Naive thymus-derived CD8-positive, alpha-beta T cell (primary cell): ENCODE measurements at places on chromosomes 3 and 15. TPM values are rescaled to one million over a fixed set of nuclear protein-coding genes. Genes with fewer than 3 reads are reported as not detected.

The MYEF2 gene
- total RNA-seq, result 19.6 TPM

The CYP1A1 gene
- 0.27 TPM for total RNA-seq

The CGNL1 gene
- not detected for total RNA-seq

The OR5H15 gene
- total RNA-seq, result not detected

The CSPG5 gene
- total RNA-seq, result 0.44 TPM

The MSL2 gene
- total RNA-seq, result 96.6 TPM

DNA sequence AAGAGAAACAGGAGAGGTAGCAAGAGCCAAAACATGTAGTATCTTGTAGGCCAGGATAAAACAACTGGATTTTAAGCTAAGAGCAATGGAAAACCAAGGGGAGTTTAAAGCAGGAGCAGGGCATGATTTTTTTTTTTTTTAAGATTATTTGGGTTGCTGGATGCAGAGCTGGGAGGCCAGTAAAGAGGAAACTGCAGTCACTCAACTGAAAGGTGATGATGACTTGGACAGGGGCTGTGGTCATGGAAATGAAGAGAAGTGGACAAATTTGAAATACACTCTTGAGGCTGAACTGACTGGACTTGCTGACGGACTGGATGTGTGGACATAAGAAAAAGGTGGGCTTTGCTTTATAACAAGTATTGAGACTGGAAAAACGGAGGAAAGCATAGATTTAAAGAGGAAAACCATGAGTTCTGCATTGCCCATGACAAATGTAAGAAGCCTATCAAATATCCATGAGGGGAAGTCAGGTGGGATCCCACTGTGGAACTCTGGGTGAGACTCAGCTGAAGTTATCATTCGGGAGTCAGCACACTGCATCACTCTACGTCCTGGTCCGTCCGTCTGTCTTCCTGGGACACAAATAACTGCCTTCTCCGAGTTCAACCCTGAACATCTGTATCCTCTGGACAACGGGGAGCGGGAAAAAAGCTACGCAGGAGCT, 688 bp downstream of the XPC start:
- no peak for DNase-seq

DNA sequence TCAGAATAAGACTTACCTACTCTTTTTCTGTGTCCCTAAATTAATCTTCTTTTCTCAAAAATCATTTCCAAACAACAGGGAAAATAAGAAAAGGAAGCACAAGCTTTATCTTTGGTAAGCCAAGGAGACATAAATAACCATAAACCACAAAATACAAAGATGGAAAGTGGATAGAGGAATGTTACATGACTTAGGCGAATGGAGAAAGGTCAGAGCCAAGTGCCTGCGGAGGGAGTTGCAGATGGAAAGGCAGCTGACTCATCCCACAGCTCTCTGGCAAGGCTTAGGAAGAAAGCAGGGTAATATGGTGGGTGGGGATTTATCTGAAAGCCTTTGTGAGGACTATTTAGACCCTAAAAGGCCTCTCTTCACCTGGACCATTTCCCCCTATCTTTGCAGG, 72.8 kb downstream of the GALK2 start:
- DNase-seq, result no peak

DNA sequence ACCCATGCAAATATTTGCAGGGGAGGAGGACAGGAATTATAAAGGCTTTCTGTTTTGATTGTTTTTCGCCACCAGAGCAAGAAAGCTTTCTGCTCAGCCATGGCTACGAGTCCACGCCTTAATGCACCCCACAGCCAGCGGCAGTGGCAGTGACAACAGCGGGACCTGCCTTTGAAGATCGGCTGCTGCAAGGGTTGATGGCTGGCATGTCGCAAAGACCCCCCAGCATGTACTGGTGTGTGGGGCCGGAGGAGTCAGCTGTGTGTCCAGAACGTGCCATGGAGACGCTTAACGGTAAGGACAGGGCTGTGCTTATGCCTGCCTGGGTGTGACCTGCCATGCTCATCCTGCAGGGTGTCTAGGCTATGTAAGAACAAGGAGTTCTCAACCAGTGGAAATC, 5.3 kb downstream of the LRRK1 start:
- no peak for DNase-seq

GRCh38 chr3:127071597-127072001, 88.7 kb downstream of the PLXNA1 start:
- DNase-seq, result no peak

DNA sequence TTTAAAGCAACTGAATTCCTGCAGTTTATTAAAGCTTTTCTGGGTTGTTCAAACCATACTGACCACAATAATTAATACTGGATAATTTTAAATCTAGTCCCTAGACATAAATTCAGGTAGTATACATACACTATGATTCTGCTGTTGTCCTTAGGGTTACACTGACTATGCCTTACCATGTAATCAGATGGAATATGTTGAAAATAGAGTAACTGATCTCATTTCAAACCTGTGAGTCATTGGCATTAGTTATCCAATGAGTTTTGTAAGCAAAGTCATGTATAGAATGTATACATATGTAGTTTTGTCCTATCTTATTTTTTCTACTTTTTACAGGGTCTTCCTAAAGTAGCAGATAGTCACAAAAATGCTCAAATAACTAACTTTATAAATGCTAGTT, 517.1 kb upstream of the CCDC54 start:
- no peak for DNase-seq

DNA sequence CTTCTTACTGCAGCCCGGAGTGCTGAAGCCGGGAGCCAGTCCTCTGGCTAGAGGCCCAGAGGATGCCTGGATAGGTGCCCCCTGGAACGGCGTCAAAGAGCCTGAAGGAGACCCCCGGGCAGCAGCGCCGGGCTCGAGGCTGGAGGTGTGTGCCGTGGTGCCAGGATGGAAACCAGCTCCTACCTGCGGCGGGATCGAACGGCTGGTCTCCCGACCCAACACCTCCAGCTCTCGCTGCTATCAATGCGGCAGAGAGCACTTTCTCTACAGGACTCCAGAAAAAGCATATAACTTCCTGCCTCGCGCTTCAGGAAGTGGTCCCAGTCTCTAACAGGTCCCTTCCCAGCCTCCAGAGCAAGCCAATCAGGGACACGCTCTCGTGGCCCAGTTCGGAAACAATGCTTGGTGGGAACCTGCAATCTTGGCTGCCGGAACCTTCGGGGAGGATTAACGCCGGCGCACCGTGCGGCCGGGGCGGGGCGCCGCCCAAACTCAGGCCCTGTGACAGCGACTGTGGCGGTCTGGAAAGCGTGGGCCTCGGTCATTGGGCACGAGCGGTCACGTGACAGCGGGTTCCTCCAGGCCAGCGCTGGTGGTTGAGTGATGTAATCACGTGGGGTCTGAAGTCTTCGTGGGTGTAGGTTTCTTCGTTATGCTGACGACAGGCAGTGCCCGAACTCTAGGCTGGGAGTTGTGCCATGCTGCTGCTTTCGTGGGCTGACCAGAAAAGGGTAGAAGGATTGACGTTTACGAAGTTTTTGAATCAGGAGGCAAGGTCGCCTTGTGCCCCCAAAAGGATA, at the start of gene SLC33A1:
TSS of gene SLC33A1 (minus strand) at position 287 of the 800 bp plus-strand sequence. CDS start 430 bp downstream, outside the sequence.
- peak; percentile 99 for DNase-seq

DNA sequence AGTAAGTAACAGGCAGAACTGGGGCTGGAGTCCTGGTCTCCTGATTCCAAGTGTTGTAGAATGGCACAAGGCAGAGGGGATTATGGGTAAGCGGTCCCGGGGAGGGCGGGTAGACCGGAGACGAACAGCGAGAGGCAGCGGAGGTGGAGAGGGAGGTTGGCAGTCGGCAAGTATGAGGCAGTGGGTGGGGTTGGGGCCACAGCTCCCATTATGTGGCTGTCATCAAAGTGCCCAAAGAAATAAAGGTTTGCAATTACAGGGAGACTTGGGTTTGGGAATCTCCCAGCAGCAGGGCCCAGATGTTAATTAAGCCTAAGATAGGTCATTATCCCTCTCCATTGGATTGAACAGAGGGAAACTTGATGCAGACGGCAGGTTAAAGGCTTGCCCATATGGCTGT, 16.9 kb downstream of the FAM43A start:
- no peak for DNase-seq

DNA sequence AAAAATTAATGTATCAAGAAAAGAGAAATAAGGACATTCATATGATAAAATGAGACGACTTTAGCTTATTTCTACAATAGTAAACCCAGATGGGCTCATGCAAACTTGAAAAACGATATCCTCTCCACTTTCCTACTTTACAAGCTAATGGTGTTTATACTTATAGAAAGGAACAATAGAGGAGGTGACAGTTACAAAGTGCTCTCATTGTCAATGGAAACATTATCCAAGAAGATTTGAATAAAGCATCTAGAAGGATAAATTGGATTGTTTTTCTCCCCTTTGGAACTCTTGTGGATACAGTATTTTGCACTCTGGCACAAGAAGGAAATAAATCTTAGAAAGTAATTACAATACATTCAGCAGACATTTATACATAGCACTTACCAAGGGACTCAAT, 20.2 kb upstream of the CCDC66 start:
- DNase-seq, result no peak

DNA sequence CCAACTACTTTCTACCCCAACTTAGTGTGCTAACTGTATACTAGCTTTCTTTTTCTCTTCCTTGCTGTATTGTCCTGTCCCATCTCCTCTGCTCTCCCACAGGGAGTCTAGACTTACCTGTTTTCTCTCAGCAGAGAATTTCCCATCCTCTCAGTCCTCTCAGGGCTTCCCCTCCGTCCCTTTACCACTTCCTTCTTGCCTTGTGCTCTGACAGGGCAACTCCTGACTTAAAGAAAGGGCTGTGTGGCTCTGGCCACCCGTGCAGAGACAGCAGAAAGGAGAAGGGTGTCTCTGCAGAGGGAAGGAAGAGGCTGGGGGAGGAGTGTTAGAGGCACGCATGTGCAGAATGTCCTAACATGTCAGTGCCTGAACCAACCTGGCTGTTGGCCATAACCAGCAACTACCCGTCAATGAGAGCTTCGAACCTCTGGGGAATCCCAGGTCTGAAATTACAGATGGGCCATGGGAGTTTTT, at the start of gene GCSAM:
TSS of gene GCSAM (minus strand) at position 274 of the 474 bp plus-strand sequence. CDS start at position 146, 128 bp downstream.
- DNase-seq, result peak; percentile 56

GRCh38 chr3:143188881-143189280, 69.3 kb downstream of the CHST2 start:
- DNase-seq, result no peak

DNA sequence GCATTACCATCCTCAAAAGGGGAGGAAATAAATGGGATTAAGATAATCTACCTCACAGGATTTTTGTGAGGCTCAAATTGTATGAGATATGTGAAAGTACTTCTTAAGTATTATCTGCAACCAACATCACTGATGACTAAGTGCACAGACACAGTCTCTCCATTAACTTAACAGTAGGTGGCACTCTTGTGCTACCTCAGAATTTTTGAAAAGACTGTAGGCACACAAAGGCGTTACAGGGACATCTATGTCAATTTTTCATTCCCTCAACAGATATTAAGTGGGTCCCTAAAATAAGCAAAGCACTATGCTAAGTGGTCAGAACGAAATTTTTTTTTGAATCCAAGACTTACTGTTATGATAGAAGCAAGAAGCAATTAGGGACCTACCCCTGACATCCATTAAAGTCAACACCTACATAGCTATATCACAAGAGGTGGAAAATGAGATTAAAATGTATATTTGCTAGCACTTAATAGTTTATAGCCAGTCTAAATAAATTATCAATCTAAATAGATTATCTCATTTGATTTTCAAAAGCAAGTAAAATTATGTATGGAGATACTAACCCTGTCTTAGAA, 52.9 kb downstream of the RYK start:
- no peak for DNase-seq

DNA sequence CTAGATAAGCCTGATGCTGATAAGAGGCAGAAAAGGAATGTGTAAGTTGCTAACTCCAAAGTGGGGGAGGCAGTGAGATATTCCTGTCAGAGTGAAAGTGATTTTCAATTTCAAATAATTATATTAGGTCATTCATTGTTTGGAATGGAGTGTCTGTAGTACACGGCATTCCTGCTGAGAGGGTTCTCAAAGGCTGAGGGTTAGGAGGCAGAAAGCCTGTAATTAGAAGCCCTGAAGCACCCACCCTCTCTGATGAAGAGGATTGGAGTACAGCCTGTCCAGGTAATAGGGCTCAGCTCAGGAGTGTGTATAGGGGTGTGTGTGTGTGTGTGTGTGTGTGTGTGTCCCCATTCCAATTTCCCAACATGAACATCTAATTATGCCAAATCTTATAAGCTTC, 486.8 kb downstream of the MAGI1 start:
- DNase-seq, result no peak

DNA sequence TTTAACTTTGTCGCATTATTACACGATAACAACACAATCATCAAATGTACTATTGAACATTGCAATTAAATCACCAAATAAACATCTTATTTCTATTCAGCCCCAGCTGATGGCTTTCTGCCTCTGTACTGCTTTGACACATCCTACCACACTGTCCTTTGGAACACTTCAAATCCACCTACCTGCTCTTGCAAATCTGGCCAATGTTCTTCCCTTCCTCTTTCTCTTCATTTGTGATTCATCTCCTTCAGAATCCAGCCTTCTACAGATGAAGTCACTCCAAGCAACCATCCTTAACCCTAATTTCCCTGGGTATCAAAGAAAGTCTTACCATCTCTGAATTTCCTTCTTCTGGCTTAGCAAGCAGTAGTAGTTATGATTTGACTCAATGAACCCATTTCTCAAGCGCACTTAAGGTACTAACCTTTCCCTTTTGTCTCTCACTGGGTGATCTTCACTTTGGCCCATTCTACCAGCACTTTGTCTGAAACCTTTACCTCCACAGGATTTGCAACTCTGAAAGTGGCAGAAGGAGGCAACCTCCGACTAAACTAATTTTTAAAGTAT, 502.9 kb downstream of the FOXP1 start:
- DNase-seq, result no peak

DNA sequence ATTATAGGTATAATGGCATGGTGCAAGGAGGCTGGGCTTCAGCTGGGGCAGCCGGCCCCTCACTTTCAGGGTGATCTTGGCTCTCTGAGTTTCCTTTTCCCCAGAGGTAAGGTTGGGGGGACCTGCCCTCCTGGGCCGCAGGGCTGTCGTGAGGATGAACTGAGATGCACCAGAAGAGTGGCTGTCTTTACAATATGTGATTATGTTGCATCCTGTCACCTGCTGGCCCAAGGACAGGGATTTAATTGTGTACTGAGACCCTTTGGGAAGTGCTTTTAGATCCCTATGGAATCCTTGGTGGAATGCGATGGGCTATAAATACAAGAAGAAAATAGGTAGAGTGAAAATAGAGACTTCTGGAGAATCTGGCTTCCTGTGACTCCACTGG, 22.1 kb downstream of the ANAPC13 start:
- no peak for DNase-seq

DNA sequence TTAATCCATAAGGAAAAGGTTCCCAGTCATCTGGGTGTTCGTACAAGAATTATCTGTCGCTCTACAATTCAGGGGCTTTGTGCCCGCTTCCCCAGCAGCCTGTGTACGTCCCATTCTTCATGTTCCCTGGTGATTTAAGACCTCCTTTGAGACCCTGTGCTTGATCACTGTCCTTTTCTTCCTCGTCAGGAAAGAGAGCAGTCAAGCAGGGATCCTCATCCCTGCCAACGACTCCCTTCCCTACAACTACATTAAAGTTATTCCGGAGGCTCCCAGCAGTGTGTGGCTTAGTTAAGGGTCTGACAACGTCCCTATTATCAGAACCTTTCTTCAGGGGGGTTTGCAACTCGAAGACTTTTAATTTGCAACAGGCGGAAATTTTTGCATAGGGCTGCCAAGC, 175.7 kb downstream of the FOXP1 start:
- no peak for DNase-seq
